ENCODE measurements at places on chromosomes 1 and 21.

- DNase-seq = no peak
Measured at GRCh38 chr21:42552407-42553336, 39.0 kb downstream of the SLC37A1 start.

DNA sequence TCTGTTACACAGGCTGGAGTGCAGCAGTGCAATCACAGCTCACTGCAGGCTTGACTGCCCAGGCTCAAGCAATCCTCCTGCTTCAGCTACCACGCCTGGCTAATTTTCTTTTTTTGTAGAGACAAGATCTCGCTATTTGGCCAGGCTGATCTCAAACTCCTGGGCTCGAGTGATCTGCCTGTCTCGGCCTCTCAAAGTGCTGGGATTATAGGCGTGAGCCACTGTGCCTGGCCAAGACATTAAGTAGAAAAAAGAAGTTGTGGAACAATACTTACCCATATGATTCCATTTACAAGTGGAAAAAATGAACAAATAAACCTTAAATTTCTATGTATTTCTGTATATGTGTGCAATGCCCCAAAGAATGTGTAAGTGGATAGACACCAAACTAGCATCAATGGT lies 30.3 kb upstream of the ID3 start:
- DNase-seq = no peak

- no peak for DNase-seq
Measured at GRCh38 chr1:207244409-207244801, 77.1 kb upstream of the CD55 start.

GRCh38 chr1:234772345-234773147 lies 162.6 kb upstream of the IRF2BP2 start:
- peak; percentile 23 for DNase-seq

DNA sequence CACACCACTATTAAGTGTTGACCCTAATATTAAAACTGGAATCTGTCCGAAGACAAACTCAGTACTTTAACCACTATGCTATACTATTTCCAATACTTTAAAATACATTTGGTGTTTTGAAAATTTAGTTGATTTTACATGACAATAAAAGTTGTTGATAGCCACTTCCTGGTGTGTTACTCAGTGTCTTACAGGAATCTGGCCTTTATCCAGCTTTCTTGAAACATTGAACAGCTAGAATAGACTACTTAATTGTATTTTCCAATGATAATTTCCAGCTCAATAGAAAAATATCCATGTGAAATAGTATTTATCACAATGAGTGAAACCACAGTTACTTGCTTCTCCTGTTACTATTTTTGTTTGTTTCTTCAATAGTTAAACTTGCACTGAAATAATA lies 369.6 kb upstream of the ADGRL4 start:
- no peak for DNase-seq

GRCh38 chr1:231628207-231628876 lies 1.8 kb downstream of the DISC1 start:
- no peak for DNase-seq

- DNase-seq = no peak
Measured at GRCh38 chr1:90282811-90283210, 287.9 kb downstream of the ZNF326 start.

DNA sequence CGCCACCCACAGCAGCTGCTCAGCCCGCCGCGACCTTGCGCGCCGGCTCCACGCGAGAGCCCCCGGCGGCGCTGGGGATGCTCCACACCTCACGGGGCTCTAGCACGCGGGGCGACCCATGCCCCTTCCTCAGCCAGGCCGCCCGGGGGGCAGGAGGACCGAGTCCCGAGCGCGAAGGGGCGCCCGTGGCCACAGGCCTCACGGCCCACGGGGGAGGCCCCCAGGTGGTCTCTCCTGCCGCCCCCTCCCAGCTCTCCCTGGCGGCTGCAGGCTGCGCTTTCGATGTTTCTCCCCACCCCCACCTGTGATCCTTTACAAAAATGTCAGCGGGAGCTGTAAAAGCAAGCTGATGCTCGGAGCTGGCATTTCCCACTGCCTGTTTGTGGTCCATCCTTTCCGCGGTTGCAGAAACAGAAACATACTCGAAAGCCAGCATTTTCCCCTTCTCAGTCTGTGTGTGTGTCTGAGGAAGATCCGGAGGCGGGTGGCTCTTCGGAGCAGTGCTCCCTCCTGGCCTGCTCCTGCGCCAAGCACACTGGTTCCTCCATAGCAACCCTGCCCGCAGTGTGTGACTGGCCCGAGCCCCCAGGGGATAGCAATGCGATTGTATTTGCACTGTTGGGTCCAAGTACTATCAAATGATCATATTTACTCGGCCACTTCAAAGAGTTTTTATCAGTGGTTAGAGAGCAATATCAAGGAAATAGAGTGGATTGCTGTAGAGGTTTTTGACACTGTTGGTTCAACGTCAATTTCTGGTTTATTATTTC lies 2.1 kb downstream of the KIF26B start:
- DNase-seq = peak; percentile 40

DNA sequence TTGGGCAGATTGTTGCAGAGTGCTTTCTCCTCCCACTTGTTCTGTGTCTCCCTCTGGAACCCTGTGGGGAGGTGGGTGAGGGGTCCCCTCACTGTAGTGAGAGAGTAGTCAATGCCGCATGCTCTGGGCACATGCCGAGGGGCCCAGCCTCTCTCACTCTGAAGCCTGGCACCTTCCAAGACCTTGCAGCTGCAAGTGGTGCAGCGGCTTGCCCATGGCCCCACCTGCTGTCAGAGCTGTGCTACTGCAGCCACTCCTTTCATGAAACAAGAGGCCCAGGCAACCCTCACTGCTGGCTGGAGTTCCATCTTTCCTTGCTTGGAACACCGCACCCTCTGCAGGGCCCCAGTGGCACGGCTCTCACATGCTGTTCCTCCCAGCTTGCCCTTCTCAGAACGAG lies 58.4 kb upstream of the COL6A1 start:
- DNase-seq = peak; percentile 84

GRCh38 chr1:17194615-17195528 lies 10.1 kb upstream of the PADI1 start:
- no peak for DNase-seq

GRCh38 chr1:231059566-231060193 lies 19.6 kb upstream of the FAM89A start:
- DNase-seq = no peak

DNA sequence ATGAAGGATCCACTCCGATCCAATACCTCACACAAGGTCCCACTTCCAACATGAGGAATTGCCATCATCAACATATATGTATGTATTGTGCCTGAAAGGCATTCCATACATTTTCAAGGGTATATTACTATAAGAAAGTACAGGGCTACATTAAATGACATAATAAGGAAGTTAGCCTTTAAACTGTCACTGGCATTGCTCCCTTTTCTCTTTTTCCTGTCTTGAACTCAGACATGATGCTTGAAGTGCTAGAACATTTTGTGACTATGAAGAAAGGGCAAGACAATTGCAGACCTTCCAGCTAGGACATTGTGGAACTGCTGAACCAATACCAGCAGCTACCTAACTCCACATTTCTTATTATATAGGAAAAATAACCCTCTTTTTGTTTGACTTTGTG lies 2.9 kb upstream of the TSPAN2 start:
- DNase-seq = no peak

- DNase-seq = no peak
Measured at GRCh38 chr21:14519000-14519399, 27.1 kb downstream of the SAMSN1 start.

GRCh38 chr1:67339623-67340343 lies 32.1 kb downstream of the IL12RB2 start:
- no peak for DNase-seq

DNA sequence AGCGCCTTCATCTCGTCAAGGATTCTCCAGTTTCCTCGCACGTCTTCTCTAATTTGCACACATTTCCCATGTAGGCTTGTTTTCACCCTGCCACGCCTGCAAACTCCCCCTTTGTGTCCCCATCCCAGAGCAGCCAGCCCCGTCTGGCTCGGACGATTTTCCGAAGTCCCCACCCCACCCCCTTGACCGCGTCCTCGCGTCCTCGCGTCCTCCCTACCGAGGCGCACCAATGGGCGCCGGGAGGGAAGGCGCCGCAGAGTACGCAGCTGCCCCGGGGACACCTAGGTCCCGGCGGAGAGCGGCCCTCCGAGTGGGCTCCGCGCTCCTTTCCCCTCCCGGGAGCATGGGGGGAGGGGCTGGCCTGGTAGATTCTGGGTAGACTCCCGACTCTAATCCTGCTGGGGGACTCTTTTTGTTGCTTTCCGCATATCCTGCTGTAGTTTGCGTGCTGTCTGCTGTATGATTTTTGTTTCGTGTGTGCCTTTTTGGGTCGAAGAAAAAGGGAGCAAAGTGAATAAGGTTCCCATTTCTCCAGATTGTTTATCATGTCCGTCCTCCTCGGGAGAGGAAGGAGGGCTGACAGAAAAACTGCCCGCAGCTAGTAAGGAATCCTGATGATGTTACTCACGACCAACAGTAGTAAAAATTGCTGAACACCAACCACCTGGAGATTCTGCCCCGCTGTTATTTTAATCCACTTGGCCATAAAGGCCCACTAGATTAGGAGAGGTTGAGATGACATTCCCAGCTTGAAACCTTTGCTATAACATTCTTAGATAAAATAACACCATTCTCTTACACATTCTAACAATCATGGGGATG lies 1.5 kb downstream of the CACHD1 start:
- DNase-seq = no peak

GRCh38 chr1:217230412-217230811 lies 400.5 kb downstream of the GPATCH2 start:
- DNase-seq = no peak

GRCh38 chr1:42319871-42320484 lies 15.1 kb downstream of the FOXJ3 start:
- no peak for DNase-seq

GRCh38 chr1:241848686-241849344 lies 811 bp downstream of the EXO1 start:
- no peak for DNase-seq

GRCh38 chr1:8303141-8303540 lies 14.8 kb upstream of the SLC45A1 start:
- DNase-seq = no peak

DNA sequence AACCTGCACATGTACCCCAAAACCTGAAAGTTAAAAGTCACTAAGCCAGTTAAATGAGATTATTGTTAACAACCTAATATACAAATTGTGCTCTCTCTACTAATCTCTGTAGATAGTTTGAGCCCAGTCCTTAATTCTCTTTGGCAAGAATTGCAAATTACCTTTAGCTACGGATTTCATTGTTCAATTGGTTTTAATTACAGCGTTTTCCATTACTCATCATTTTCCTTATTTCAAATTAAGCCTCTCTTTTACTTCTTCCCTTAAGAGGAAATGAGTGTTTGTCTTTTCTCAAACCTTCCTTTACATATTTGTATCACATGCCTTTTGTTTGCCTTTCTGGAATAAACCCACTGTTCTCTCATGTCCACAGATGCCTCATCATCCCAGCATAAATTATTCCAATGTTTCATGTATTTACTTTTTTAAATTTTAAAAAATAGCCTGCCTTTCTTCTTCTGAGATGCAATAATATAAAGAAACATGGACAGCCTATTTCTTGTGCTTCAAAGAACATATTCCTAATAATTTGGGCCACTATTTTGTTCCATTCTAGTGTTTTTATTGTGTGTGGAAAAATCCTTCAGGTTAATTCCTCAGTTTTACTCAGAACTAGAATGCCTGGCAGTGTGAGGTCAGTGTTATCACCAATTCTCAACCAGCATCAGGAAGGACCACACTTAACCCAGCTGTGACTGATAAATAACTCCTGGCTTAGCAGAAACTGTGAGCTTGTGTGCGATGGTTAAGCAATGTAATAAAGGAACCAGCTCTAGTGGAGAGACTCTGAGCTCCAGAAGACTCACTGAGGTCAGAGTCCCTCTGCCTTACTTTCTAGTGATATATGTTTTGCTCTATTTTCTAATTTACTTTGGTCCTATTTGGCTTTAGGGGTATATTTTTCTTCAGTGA lies 600.5 kb downstream of the LTN1 start:
- DNase-seq = no peak

DNA sequence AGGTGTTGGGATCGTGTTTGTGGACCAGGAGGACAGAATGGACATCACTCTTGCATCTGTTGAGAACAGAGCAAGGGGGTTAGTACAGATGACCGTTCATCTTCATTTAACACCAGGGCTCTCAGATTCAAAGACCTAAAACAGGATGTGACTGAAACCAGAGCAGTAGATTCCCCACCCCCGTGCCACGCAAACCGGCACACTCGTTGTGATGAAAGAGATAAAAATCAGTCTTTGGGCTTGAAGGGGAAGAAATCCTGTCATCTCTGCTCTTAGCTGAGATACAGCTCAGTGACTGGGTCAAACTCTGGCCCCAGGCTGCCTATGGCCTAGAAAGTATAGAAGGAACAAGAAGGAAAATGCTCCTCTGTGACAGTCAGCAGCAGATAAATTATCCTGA lies 146.2 kb upstream of the KRTAP19-8 start:
- DNase-seq = no peak

GRCh38 chr1:6288665-6289064 lies 27.8 kb upstream of the GPR153 start:
- no peak for DNase-seq

DNA sequence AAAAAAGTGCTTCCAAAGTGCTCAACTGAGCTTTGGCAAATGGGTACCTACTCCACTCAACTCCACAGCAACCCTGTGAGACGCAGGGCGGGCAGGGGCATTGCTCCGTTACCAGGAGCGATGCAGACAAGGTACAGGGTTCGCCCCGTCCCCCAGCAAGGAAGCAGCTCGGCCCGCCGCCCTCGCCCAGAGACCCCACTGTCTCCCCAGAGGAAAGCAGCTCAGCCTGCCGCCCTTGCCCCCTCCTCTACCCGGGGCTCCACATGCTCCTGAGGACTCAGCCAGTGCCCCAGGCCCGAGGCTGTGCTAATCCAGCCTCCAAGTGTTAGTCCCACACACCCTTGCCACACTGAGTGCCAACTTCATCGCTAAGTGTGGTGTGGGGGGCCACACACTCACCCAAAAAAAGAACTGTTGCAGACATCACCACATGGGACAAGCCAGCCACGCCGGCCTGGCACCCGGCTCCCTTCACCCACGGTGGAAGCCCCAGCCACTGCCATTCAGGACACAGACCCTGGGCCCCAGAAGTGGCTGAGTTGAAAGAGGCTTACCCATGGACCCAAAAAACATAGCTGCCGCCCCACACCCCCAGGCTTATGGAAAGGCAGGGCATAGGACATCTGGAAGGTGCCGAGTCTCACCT lies 26.3 kb downstream of the WDR4 start:
- DNase-seq = no peak

DNA sequence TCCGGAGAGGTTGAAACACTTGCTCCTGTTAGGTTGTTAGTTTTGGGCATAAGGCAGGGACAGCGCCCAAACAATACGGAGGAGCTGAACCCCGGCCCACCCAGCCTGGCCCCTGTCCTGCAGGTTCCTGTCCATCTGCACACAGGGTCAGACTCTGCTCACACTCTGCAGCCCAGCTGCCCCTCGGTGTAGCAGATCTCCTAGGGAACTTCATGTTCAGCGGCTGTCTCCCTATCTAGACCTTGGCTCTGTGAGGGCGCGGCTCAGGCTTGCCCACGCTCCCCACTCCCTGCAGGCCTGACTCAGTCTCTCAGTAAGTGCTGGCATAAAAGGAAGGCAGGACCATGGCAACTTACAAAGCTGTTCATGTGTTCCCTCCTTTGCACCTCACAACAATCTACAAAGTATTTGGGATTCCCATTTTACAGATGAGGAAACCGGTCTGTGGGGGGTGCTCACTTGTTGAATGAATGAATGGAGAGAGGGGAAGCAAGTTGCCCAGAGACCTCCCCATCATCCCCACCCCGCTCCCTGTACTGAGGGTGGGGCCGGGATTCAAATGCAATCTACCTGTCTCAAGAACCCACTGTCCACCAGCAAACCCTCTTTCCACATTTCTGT lies 26.2 kb downstream of the ACOT11 start:
- DNase-seq = no peak

GRCh38 chr21:44870748-44871495 lies 2.6 kb downstream of the PTTG1IP start:
- DNase-seq = no peak

GRCh38 chr1:244286341-244286740 lies 165.4 kb downstream of the ADSS2 start:
- no peak for DNase-seq

All from caudate nucleus (tissue), 63 donors.